ENCODE measurements at places on chromosomes 6 and 20.

- no peak for DNase-seq
Observed at GRCh38 chr6:149840345-149841075, 23.6 kb downstream of the LRP11 start.

- no peak for DNase-seq
Observed at GRCh38 chr6:47851091-47851490, 69.3 kb downstream of the OPN5 start.

DNA sequence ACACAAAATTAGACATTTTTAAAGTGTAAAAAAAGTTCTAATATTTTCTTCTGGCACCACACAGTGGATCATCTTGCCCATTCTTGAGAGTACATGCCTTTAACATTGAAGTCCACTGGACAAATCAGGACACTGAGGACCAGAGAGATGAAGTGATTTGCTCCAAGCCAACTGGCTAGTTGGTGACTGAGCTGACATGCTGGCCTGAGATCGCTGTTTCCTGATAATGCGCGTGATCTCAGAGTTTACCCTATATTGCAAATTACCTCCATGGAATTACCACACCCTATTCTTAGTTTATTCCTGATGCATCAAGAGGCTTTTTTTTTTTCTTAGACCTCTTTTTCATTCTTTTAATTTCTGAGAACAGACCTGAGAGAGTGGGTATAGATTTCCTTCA is 432.8 kb downstream of the CD83 start:
- no peak for DNase-seq

DNA sequence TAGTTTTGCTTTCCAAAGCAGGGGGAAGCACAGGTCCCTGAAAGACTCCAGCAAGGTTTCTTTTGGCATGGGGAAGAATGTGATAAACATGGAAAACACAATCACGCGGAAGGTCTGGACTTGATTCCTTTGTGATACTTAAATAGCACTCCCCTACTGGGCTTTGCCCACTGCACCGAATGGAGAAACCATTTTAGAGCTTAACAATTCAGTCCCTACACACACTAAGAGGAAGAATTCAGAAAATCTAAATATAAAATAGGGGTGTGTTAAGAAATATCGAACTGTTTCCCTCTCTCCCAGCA is 71.4 kb upstream of the NHSL1 start:
- DNase-seq: no peak

Data from activated gamma-delta T cell treated with anti-CD3 and anti-CD28 coated beads, Interleukin-2, amount 50 U/mL, for 16 hours (primary cell).